GM20000 (cell line): ENCODE measurements at places on chromosomes 7 and 10.

DNA sequence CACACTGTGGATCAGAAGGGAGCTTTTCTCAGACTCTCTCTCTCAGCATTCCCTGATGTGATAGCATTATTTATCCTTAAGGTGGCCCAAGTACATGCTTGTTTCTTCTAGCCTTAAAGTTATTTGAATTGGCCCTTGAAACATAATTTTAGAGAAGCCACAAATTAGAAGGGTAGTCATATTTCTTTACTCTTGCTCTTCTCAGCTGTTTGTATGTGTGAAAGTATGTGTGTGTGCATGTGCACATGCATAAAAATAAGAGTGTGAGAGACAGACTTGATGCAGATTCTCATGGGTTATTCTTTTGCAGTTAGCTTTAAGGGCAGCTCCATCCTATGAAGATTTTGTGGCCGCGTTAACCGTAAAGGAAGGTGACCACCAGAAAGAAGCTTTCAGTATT is 50.1 kb downstream of the PLEKHA8 start:
- no peak for DNase-seq

DNA sequence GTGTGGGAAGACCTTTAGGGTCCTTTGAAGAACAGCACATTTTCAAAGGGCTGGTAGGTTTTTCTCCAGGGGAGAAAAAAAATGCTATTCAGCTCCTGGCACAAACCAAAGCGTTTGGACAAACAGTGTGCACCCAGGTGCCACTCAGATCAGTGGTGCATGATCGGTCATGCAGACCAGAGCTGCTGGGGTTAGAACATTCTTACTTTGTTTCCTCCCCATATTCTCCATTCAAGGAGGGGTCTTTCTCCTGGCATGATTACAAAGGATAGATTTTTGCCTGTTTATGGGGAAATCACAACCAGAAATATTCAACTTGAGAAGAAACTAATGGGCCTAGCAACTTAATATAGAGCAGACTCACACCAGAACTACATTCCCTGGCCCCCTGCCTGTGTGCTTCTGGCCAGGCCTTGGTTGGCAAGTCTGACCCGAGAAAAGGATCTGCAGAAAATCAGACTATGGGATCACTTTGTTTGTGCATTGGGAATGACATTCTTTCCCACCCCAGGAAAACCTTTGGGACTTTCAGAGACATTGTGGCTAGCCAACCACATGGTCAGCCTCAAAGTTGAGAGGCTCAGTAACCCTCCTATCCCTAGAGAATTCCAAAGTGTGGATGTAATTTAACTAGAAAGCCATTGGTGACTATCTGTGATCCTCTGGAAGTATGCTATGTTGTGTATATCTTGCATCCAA is 82.3 kb upstream of the FGL2 start:
- DNase-seq = no peak

DNA sequence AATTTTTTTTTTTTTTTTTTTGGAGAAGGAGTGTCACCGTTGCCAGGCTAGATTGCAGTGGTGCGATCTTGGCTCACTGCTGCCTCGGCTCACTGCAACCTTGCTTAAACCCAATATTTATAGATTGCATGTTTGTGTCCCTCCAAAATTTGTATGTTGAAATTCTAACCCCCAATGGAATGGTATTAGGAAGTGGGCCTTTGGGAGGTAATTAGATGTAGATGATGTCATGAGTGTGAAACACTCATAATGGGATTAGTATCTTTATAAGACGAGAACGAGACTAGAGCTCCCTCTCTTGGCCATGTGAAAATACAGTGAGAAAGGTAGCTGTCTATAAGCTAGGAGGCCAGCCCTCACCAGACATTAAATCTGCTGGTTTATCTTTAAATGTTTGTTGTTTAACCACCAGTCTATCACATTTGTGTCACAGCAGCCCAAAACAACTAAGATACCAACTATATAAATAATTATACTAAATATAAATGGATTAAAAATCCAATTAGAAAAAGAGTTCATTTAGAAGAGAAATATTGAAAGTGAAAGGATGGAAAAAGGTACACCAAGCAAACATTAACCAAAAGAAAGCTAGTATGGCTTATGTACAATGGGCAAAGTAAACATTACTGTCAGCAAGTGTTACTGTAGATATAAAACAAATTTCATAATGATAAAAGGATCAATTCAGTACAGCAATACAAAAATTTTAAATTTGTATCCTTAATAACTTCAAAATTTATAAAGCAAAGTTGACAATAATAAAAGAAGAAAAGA is 9.3 kb downstream of the TCAF1 start:
- DNase-seq = no peak

DNA sequence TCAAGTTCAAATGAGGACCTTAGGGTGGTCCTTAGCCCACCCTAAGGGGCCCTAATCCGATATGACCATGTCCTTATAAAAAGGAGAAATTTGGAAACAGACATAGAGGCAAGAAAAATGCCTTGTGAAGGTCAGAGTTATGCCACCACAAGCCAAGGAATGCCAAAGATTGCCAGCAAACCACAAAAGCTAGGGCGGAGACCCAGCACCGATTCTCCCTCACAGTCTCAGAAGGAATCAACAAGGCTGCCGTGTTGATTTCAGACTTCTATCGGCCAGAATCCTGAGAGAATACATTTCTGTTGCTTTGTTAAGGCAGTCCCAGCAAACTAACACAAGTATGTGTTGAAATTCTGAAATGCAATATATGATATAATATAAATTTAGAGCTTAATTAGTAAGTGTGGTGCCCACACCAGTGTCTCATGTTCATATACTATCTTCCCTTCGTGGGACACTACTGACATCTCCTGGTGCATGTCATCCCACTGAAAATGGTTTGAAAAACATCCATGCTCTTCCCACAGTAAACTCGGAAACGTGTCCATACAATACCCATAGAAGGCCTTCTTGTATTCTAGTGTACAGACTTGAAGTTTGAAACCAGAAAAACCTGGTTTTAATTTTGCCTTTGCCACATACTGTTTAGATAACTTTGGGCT is 349.0 kb downstream of the TNS3 start:
- DNase-seq = no peak

- DNase-seq = no peak
These were observed 296.4 kb upstream of the MAGI2 start for GRCh38 chr7:79749856-79750255.
